ENCODE measurements at places on chromosomes 3 and 15.

GRCh38 chr3:177201700-177202397 is 4.6 kb upstream of the TBL1XR1 start:
- DNase-seq = peak; percentile 55

- DNase-seq = no peak
These were observed 495.5 kb downstream of the NLGN1 start for GRCh38 chr3:173893066-173893465.

DNA sequence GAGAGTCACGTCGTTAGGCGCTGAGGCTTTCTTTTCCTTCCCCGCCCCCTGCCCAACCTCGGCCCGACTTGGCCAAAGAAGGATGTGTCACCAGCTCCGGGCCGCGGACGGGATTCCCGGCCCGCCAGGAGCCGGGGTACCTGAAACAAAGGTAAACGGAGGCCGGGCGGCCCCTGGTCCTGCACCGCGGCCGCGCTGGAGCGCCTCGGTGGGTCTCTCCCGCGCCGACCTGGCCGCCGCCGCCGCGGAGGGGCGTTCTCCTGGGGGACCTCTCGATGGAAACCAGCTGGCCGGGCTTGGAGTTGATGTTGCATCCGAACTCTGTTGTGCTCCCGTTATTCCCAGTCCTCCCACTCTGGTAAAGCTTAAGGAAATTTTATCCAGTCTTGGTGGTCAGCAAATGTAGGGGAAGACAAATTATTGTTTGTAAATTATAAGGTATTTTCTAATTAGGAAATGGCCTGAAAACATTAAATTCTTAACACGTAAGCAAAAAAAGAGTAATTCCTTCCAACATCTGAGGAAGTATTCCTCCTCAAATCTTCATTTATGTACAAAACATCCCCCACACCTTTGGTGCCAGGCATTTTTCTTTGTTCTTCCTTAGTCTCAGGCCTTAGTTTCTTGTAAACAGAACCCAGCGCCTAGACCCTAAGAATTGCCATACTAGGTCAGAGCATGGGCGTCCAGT is 888 bp downstream of the PPP2R3A start:
- no peak for DNase-seq

DNA sequence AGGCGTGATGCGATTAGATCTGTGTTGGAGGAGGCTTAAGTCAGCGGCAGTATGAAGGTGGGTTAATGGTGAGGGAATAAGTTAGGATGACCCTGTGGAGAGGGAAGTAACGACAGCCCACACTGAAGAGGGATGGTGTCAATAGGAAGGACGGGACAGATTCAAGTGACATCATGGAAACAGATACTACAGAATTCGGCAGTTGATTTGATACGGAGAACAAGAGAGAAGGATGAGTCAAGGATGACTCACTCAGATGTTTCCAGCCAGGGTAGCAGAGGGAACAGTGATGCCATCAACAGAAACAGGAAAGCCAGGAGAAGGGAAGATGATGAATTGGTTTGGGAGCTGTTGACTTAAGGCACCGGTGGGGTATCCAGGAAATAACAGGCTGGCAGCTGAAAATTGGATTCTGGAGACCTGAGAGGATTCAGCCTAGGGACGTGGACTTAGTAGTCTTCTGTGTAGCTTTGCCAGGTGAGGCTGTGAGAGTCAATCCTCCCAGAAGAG is 38.0 kb downstream of the SHC4 start:
- DNase-seq = no peak

GRCh38 chr3:2099028-2099671 is 484 bp downstream of the CNTN4 start:
- DNase-seq = no peak

DNA sequence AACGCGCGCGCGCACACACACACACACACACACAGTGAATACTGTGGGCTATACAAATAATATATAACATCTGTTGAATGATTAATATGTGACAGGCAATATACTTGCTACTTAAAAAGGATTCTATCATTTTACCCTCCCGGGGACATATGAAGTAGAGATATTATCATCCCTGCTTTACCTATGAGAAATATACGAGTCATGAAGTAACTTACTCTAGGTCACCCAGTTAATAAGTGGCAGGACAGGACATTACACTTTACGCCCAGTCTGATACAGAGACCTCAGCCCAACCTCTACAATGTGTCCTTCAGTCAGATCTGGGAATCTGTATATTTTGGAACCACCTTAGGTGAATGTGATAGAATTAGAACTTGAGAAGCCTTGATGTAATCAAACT is 55.4 kb downstream of the CCDC54 start:
- no peak for DNase-seq

GRCh38 chr15:100244796-100245486 is 96.8 kb downstream of the ADAMTS17 start:
- no peak for DNase-seq

GRCh38 chr15:58179206-58179605 is 41.0 kb downstream of the AQP9 start:
- DNase-seq = no peak

- DNase-seq = no peak
These were observed 1.6 kb downstream of the FBXO22 start for GRCh38 chr15:75905231-75905630.

- no peak for DNase-seq
These were observed 136.4 kb upstream of the CNTN3 start for GRCh38 chr3:74750901-74751300.

- DNase-seq = no peak
These were observed 99.3 kb upstream of the ALDH1A3 start for GRCh38 chr15:100780208-100780800.

DNA sequence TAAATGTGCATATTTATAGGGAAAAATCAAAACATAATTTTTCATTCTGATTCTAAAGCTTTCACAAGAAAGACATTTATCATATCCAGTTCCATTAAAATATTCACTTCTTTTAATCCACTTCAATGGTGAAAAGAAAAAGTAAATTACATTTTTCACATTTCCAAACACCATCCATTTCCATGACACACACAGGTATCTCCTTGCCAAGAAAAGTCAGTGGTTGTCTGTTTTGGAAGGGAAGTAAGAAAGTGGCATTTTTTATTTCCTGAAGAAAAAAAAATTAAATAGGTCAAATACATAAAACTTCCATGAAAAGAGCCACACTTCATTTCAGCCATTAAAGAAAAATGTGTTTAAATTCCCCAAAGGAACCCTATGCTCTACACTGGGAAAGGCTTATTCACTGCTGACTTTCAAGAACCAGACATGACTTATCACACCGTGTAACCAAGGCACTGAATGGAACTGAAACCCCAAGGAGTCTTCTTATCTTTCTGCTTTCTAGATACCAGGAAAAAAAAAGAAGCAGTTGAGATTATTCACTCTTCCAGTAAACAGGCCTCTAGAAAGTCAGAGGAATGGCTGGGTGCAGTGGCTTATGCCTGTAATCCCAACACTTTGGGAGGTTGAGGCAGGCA is 44.5 kb downstream of the OSBPL10 start:
- DNase-seq = no peak

DNA sequence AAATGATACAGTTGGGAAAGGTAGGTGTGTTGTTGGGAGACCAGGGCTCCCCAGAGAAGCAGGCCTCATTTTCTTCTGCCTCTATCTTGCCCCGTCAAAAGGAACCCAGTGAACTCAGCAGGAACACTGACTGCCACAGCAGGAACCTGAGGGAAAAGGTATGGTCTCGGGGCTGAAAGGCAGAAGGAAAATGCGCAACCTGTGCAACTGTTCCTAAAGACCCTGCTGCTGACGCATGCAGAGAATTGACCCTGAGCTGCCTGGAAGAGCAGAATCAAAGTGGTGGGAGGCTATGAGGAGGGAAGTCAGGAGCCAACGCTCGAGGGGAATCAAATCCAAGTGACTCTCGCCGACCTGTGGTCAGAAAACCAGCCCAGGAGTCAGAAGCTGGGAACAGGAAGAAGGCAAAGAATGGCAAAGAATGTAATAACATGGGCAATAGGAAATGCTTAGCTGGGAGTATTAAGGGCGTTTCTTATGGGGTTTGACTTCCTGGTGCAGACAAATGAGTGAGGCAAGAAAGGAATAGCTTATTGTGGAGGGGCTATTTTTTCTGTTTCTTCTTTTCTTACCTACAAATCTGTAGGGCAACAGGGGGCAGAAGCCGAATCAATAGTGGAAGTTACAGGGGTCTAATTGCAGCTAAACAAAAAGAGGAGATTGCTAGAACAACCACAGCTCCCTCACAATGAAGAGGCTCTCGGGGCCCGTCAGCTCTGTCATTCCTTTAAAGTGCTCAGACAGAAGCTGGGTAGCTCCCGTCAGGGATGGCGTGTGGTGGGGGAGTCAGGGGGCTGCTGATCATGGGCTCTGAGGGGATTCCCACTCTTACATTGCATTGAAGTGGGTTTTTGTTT is 65.4 kb upstream of the DLG1 start:
- no peak for DNase-seq

GRCh38 chr15:52351206-52351908 is 55.8 kb upstream of the MYO5C start:
- DNase-seq = no peak

- DNase-seq = no peak
These were observed 1.7 kb upstream of the CX3CR1 start for GRCh38 chr3:39281533-39281932.

DNA sequence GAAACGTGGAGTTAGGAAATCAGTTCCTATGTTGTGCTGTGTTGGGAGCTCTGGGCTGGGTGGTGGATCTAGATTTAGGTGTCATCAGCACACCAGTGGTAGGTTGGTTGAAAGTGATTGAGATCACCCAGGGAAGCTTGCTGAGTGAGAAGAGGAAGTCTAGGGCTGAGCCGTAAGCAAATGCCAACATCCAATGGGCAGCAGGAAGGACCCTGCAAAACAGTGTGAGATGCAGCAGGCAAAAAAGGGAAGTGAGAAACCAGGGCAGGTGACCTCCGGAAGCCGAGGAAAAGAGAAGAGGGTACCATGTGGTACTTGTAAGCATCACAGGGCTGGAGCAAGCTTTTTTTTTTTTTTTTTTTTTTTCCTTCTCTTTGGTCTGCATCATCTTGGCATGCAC is 15.9 kb upstream of the COPG1 start:
- DNase-seq = no peak

GRCh38 chr3:122498152-122498551 is 16.6 kb downstream of the KPNA1 start:
- DNase-seq = no peak

GRCh38 chr3:77943598-77943997 is 903.7 kb downstream of the ROBO2 start:
- DNase-seq = no peak

DNA sequence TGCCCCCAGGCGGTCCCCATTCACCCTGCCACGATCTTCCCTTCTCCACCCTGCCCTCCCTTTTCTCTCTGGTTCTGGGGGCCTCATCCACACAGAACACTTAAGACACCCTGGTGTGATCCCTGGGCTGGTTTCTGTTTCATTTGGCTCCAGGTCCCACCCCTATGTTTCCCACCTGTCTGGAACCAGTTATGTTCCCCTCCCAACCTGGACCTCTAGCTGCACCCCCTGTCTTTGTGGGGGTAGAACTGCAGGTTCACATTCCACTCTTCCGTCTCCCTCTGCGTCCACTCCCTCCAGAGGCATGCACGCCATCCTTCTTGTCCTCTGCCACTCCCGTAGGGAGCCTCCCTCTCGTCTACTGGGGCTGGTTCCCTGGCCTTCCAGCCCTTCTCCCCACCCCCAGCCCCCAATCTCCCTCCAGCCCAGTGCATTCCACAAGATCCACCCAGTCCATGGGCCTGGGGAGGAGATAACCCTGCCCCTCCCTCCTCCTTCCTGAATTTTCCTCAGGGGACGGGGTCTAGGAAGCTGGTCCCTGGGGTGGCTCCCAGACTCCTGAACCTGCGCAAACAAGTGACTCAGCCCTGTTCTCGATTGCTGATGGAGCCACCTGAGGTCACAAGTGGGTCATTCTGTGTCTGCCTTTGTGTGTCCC is 73.8 kb downstream of the ABTB1 start:
- no peak for DNase-seq

GRCh38 chr3:71302604-71303003 is 280.9 kb downstream of the FOXP1 start:
- no peak for DNase-seq

- no peak for DNase-seq
These were observed 13.4 kb downstream of the FHIT start for GRCh38 chr3:61237858-61238257.

DNA sequence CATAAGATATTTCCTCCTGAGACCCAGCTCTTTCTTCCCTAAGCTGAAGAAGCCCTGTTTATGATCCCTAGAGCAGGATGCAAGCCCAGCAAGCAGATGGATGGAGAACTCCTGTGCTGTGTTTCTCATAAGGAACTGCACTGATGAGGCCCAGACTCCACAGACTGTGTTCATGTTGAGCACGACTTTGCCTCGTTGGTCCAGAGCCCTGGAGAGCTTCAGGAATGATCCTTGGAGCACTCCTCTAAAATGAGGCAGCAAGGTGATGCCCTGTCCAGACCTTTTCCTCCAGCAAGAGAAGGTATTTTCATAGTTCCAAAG is 83.8 kb downstream of the MYLK start:
- no peak for DNase-seq

DNA sequence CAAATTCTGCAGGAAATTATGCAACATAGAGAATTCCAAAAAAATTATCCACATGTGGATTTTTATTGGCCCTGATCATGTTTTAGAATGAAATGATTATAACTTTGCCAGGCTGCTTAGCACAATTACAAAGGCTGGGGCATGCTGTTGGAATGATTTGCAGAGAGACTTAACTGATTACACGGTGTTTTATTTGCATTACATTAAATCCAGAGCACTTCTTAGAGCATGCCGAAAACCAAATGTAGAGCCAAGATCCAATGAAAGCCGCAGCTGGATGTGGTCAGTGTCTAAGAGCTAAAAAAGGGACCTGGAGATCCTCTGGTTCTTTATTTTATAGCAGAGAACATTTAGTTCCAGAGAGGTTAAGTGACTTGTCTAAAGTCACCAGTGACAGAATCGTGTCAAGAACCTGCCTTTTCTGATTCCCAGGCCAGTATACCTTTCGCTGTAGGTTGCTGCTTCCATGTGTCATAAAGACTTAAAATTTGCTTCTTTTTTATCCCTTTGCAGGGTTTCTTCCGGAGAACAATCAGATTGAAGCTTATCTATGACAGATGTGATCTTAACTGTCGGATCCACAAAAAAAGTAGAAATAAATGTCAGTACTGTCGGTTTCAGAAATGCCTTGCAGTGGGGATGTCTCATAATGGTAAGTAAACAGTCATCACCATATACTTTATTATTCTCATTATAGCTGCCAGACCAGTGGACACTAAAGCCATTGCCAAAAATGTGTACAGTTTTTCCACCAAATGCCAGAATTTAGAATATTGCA is 92.0 kb upstream of the TSEN2 start:
- no peak for DNase-seq

- DNase-seq = no peak
These were observed 15.9 kb downstream of the SEMA3G start for GRCh38 chr3:52429031-52429430.

GRCh38 chr15:75349851-75350588 is 3.2 kb downstream of the NEIL1 start:
- peak; percentile 51 for DNase-seq

DNA sequence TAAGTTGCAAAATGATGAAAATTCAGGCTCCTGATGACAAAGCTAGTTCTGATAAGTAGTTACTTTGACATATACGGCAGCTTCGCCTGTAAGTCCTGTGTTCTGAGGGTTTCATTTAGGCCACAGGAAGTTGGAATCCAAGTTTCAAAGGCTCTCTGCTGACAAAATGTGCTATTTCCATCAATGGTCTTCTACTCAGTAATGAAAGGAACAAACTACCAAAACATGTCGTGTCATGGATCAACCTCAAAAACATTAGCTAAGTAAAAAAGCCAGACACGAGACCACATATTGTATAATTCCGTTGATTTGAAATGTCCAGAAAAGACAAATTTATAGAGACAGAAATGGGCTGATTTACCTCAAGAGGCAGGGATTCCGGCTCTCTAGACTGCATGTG is 22.5 kb downstream of the NGRN start:
- no peak for DNase-seq

- DNase-seq = no peak
These were observed 135.4 kb downstream of the RAB11A start for GRCh38 chr15:66004618-66005262.
